ENCODE measurements at places on chromosomes 7 and 10. TPM values are rescaled to one million over a fixed set of nuclear protein-coding genes. Genes with fewer than 3 reads are reported as not detected.

Gene MKI67
- 11.5 TPM for total RNA-seq

- DNase-seq = no peak
Observed at GRCh38 chr7:16883918-16884317, 2.1 kb upstream of the AGR3 start.

- no peak for DNase-seq
Observed at GRCh38 chr7:91383053-91383904, 119.0 kb downstream of the FZD1 start.

GRCh38 chr10:77550378-77550777 is 87.2 kb downstream of the KCNMA1 start:
- peak; percentile 81 for DNase-seq

DNA sequence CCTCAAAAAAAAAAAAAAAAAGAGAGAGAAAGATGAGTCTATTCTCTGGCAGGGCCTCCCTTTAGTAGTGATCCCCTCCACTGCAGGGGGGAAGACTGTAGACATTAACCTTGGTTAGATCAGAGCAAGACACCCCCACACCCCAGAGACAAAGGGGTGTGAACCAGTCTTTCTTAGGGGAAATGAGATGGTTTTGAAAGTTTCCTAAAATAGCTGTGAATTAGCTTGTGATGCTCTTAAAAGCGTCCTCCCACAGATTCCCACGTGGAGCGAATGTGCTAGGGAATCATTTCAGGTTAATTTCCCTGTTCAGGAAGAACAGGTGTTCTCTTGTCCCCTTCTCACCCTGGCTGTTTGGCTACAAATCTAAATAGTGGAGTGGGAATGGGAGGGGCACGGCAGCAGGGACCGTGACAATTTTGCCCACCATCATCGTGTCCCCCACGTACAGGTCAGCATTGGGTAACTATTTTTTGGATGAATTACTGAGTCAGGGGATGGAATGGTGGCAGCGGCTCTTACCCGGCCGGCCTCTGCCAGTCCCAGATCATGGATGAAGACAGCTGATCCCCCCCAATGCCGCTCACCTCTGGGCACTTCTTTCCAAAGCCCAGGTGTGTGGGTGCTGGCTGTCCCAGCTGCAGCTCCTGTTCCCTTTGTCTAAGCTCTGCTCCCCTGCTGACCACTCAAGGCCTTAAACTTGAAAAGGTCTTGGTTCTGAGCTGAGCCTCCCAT is 152.9 kb downstream of the CCDC3 start:
- no peak for DNase-seq

Gene BAG3
- total RNA-seq = 69.0 TPM

Gene PDE6C
- total RNA-seq = not detected

DNA sequence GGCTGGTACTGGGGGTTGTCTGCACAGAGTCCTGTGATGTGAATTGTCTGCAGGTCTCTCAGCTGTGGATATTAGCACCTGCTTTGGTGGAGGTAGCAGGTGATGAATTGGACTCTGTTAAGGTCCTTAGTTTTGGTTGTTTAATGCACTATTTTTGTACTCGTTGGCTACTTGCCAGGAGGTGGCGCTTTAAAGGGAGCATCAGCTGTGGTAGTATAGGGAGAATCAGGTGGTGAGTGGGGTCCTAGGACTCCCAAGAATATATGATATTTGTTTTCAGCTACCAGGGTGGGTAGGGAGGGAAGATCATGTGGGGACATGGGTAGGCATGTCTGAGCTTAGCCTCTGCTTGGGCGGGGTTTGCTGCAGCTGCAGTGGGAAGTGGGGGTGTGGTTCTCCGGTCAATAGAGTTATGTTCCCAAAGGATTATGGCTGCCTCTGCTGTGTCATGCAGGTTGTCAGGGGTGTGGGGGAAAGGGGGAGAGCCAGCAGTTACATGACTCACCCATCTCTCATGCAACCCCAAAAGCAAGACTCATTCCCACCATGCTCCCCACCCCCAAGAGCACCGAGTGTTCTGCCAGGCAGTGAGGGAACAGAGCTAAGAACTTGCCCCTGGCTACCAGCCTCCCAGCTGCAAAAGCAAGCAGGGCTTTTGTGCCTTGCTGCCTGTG is 53.7 kb upstream of the ZNF273 start:
- DNase-seq = no peak

Gene NPFFR1
- not detected for total RNA-seq

- DNase-seq = peak; percentile 58
Observed at GRCh38 chr10:43963379-43963778, 314.7 kb upstream of the ZNF32 start.

Gene GPR146
- total RNA-seq = 36.1 TPM

GRCh38 chr10:31319602-31320549 is 860 bp downstream of the ZEB1 start:
- DNase-seq = no peak

Gene IFIT1B
- total RNA-seq = not detected

- no peak for DNase-seq
Observed at GRCh38 chr10:57102236-57102635, 741.2 kb upstream of the ZWINT start.

Gene SPDYE9
- total RNA-seq = not detected

Data from vagina (tissue), 2 donors.